Stimulated activated naive CD4-positive, alpha-beta T cell treated with Interleukin-2 at 50 U/mL for 16 hours (primary cell): ENCODE measurements at places on chromosomes 11 and 22.

DNA sequence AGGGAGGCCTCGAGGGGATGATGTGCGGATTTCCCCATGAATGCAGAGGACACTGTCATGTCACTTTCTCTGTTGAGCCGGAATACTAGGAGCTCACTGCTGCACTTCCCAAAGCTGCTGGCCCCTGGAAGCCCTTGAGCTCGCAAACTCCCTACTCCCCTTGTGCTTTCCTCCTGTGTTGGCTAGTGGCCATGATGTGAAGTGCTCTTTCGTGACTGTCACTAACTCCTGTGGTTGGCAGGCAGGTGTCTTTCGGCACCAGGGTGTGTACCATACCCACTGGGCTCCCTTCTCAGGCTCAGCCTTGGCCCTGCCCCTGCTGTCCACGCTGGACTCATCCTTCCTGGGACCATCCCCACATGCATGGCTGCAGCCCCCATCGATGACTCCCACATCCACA, 86.2 kb downstream of the BTBD10 start:
- no peak for DNase-seq

- DNase-seq, result no peak
These were observed 24.6 kb upstream of the WNT7B start for GRCh38 chr22:46001426-46002106.

- no peak for DNase-seq
These were observed 27.1 kb downstream of the KRTAP5-5 start for GRCh38 chr11:1656670-1657069.

DNA sequence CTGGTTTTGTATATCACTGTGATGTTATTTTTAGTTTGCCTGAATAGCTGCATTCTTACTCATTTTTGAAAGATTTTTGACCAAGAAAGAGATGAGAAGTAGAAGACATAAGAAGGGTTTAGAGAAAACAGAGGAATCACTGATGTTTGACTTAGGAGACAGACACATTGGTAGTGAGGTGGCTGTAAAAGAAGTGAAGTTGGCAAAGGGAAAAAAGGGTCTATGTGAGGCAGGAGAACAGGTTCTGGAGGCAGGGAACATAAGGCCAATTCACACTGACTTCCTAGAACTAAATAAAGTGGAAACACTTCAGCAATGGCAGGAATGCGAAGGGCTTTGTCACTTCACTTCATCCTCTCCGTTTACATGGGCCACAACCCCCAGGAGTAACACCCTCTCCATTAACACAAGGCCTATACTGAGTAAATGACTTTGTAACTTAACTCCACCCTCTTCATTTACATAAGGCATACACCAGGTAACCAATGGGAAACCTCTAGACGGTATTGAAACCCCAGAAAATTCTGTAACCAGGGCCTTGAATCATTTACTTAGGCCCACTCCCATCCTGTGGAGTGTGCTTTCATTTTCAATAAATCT, 36.5 kb downstream of the CTSC start:
- no peak for DNase-seq

- DNase-seq, result no peak
These were observed 8.9 kb upstream of the MUC15 start for GRCh38 chr11:26580929-26581328.

GRCh38 chr22:20751185-20751851, 22.6 kb upstream of the SERPIND1 start:
- DNase-seq, result no peak

DNA sequence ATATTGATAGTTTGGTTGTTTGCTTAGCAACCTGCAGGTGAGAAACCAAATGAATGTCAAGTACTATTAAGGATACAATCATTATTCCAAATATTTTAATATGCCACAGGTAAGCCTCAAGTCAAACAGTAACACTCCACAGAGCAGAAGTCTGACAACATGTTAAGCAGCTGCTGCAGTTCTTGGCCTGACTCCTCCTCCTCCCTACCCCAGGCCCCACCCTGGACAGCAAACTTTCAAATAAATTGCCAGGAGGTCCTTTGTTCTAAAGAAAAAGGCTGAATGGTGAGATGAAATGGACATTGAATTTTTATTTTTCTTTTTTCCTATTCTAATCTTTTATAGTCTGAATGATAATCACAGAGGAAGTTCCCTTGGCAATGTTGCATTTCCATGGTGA, 260.0 kb upstream of the POU2AF2 start:
- DNase-seq, result no peak

GRCh38 chr22:36461665-36462649, 19.5 kb downstream of the TXN2 start:
- no peak for DNase-seq

- no peak for DNase-seq
These were observed 200.4 kb downstream of the KIF18A start for GRCh38 chr11:27907530-27907929.

- no peak for DNase-seq
These were observed 13.6 kb downstream of the TRIM29 start for GRCh38 chr11:120124355-120124754.

DNA sequence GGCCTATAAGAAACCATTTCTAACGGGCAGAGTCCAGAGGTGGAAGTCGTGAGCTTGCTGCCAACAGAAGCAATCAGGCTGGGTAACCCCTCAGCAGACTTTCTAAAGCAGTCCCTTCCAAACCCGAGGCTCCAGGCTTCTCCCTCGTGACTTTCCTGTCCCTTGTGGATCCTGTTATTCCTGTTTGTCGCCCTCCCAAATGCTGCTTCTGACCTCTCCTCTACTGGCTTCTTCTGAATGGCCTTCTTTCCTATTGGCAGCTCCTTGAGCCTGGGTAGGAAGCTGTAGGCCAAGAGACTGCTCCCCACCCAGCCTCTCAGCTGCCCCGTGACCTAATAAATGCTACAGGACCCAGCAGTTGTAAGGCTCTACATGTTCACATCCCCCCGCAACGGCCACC, 35.0 kb downstream of the MAFF start:
- DNase-seq, result no peak

DNA sequence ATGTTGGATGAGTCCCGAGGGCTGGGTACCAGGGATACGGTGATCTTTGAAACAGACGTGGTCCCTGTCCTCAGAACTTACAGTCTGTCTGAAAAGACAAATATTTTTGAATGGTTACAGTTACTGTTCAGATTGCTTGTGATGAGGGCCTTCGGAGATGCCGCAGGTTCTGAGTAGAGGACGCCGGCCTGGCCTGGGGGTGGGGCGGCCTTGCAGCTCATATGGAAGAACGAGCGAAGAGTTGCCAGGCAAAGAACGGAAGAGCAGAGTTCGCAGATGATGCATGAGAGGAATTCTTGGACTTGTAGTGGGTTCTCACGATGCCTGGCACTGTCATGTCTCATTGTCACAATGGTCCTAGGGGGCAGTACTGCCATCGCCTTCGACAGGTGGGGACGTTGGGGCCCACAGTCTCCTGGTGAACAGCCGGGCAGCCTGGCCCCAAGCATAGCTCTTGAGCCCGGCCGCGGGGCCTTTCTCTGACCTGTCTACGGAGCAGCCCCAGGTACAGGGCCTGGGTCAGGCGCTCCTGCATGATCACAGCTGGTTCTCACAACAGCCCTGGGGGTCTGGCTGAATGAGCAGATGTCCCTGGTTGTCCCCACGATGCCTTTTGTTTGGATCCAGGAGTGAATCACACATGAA, 60.9 kb upstream of the PARVG start:
- no peak for DNase-seq

- no peak for DNase-seq
These were observed 684.0 kb downstream of the NELL1 start for GRCh38 chr11:21353425-21353824.

GRCh38 chr11:81000735-81001134, 1559.9 kb upstream of the TENM4 start:
- no peak for DNase-seq

DNA sequence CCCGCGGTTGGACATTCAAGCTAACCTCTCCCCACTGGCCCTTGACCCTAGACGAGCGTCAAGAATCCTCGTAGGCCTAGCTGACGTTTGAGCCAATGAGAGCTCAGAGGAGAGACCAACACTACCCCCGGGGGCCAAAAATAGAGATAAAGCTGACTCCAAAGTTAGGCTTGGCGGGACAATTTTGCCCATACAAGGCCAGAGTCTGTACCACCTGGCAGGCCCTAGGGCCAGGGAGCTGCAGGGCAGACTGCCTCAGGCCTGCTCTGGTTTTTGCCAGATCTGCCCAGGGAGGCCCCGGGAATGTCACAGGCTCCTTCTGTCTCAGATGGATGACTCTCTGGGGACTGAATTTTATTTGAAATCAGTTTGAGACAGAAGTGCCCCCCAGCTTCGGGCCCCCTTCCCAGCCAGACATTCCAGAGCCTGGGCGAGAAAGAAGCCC, 40.8 kb upstream of the ACCSL start:
- DNase-seq, result no peak

GRCh38 chr11:27153136-27153535, 112.5 kb downstream of the BBOX1 start:
- no peak for DNase-seq

- no peak for DNase-seq
These were observed 14.2 kb downstream of the CSF2RB start for GRCh38 chr22:36927671-36928070.
